ENCODE measurements at places on chromosomes 11 and 22.

- DNase-seq, result no peak
These were observed 6.0 kb downstream of the SYCE3 start for GRCh38 chr22:50556703-50557102.

DNA sequence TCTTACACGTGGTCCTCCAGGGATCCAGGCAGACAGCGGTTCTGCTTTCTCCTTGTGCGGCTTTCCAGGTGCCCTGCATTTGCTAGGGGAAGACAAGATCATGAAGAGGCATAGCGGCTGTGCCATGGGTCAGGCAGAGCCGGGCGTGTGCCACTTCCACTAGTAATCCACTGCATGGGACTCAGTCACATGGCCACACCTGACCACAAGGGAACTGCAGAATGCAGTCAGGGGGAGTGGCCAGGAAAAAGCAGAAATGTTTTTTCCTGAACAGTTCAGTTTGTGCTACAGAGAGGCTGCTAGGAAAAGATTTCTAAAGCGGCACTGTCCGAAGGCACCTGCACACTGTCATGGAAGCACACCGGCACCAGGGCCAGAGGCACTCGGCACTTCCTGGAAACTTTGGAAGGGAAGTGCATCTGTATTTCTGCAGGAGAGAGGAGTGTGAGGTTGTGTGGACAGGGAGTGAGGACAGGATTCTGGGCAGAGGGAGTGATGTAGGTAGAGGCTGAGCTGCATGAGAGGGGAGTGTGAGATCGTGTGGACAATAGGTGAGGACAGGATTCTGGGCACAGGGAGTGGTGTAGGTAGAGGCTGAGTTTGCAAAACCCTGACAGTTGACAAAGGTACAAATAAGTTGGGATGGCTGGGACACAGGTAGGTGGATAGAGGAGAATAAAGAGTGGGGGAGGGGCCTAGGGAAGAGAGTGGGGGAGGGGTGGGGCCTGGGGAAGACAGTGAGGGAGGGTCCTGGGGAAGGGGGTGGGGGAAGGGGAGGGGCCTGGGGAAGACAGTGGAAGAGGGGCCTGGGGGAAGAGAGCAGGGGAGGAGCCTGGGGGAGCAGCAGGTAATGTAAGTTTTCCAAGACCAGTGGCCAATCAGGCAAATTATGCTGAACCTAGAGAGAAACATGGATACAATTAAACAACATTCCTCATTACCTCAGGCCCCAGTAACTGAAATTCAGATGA lies 1436.3 kb downstream of the TBC1D22A start:
- no peak for DNase-seq

DNA sequence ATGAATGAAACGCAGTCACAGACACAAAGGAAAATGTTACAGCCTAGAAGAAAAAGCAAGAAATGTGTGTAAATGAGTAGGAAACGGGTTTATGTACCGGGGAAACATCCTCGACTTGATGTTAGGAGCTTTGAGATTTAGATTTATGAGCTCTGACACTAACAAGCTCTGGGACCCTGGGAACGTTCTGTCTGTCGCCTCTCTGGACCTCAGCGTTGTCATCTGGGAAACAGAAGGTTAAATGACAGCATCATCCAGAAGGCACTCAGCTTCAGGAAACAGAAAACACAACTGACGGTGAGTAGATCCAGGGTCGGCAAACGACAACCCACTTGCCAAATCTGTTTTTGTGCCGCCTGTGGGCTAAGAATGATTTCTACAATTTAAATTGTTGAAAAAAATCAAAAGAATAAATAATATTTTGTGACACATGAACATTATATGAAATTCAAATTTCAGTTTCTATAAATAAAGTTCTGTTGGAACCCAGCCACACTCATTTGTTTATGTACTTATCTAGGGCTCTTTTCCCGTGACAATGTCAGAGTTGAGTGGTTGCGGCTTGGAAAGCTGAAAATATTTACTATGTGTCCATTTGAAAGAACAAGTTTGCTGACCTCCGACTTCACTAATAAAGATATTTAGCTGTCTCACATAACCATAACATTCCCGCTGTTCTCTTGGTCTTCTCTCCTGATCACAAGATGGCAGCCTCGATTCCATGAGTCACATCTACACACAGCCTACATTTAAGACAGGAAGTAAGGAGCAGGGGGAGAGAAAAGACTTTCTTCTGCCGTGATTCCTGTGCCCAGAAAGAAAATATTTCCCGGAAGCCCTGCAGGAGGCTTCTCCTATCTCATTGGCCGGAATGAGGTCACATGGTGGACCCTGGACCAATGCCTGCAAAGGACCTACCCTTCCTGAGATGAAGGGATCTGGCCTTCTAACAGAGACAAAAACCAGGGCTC lies 47.1 kb upstream of the SYT13 start:
- DNase-seq, result peak; percentile 42

GRCh38 chr11:17188675-17189074 lies 19.1 kb downstream of the PIK3C2A start:
- no peak for DNase-seq

DNA sequence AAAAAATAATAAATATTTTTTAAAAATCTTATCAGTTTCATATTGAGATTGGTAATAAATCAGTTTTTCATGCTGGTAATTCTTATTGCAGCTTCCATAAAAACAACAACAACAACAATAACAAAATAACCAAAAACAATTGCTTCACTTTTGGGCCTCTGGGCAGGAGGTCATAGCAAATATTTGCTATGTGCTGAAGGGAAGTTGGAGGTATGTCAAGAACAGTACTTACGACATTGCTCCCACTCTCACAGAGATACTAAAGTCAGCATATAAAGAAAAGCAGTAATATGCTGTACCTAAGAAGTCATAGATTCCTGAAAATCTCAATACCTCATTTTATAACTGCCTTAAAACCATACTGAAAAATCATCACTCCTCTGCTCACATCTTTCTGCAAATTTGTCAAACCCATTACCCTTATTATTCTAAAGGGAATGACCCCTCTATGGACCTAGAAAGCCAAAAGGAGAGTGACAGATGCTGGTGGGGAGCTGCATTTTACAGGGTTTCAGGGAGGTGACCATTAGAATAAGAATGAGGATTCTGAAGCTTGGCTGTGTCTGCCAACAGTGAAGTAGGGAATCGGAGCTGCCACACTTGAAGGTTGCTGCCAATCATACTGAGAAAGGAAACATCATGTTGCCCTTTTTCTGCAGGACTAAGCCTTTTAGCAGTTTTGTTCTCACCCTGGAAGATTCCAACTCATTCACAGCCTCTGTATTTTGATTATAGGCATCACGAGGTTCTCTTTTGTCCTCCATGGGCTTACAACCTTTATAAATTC lies 742.9 kb downstream of the LRRC4C start:
- DNase-seq, result no peak

GRCh38 chr11:57240757-57241156 lies 3.7 kb upstream of the APLNR start:
- no peak for DNase-seq

DNA sequence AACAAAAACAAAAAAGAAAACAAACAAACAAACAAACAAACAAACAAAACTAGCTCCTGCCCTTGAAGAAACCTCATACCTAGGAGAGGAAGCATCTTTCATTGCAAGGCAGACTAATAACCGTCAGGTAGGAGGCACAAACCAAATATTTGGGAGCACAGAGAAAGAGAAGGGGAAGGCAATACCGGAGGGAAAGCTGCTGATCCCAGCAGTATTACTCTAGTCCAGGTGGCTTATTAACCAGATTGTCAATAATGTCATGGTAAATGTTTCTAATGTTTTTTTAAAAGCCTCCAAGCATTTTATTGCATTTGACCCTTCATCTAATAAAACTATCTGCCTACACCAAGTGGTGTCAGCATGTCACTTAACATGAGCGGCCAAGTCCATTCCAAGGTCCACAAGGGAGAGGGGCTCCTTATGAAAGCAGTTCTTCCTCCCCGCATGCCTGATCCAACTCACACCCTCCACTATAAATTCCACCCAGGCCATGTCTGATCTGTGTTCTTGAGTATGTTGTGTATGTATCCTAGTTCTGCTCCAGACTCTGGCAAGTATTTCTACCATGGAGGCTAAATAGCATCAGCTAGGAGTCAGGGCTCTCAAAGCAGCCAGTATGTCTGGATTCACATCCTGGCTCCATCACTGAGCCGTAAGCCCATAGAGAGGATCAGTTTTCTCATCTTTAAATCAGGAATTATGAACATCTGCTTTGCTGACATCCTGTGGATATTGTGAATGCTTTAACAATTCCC lies 208.1 kb upstream of the TENM4 start:
- DNase-seq, result no peak

GRCh38 chr11:120134106-120134930 lies 3.6 kb downstream of the TRIM29 start:
- no peak for DNase-seq

- no peak for DNase-seq
These were observed 63.5 kb upstream of the ZC3H12C start for GRCh38 chr11:110029714-110030113.

- DNase-seq, result no peak
These were observed 39.3 kb downstream of the SGSM1 start for GRCh38 chr22:24845041-24845898.

DNA sequence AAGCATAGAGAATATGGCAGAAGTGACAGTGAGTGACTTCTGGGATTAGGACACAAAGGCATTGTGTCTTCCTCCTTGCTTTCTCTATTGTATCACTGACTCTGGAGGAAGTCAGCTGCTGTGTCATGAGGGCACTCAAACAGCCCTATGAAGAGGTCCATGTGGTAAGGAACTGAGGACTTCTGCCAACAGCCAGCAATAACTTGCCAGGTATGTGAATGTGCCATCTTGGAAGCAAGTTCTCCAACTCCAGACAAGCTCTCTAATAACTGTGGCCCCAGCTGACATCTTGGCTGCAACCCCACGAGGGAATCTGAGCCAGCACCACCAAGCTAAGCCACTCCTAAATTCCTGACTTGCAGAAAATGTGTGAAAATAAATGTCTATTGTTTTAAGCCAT lies 83.6 kb upstream of the ZBED5 start:
- DNase-seq, result no peak

DNA sequence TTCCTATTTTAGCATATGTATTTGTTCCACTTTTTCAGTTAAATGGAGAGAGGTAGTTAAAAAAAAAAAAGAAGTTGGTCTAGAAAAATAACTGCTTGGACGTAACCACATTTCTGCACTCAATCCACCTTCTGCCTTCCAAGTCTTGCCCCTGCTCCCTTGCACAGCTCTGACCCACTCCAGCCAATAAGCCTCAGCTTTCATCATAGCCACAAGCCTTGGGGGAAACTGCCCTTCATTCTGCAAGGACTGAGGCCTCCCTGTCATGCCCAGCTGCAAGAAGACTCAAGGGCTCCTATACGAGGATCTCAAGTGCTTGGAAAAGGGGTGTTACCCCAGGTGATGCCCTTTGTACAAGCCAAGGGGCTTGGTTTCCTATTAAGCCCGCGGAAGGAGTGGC lies 36.0 kb upstream of the OAF start:
- no peak for DNase-seq

GRCh38 chr11:94550513-94550912 lies 6.8 kb downstream of the FUT4 start:
- DNase-seq, result no peak

- DNase-seq, result peak; percentile 7
These were observed 24.7 kb upstream of the CCDC188 start for GRCh38 chr22:20175597-20175900.

- DNase-seq, result peak; percentile 29
These were observed 243.5 kb upstream of the ANO3 start for GRCh38 chr11:26088391-26088790.

DNA sequence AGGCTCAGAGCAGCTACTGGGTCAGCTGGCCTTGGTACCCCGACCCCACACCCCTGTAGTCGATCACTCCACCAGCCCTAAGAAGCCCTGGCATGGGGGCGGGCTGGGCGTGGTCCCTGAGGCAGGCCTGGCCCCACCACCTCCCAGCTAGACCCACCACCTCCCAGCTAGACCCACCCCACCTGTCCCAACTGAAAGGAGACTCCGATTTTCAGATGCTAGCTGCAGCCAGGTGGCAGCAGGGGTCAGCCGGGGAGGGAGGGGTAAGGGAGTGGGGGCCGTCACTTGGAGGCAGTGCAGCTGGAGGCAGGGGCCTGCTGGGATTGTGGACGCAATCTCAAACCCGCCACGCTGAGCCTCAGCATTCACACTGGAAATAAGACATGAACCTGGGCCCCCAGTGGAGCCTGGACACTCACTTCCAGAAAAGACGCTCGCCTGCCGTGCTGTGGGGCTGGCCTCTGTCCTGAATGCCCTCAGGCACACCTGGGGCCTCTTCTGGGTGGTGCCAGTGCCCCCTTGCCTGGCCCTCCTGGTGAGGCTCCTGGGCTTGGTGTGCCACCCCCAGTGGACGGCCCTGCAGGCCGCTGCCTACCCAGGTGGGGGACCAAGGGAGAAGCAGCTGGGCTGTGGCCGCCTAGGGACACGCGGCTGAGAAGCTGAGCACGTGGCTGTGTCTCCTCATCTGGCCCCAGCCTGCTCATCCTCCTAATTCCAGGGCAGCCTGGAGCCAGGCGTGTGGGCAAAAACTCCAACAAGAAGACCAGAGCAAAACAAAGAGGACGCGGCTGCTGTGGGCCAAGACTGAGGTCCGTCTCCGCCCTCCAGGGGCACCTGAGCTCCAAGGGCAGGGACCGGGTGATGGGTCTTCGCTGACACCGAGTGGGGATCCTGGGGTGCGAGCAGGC lies 26.7 kb downstream of the OSBPL5 start:
- DNase-seq, result no peak

DNA sequence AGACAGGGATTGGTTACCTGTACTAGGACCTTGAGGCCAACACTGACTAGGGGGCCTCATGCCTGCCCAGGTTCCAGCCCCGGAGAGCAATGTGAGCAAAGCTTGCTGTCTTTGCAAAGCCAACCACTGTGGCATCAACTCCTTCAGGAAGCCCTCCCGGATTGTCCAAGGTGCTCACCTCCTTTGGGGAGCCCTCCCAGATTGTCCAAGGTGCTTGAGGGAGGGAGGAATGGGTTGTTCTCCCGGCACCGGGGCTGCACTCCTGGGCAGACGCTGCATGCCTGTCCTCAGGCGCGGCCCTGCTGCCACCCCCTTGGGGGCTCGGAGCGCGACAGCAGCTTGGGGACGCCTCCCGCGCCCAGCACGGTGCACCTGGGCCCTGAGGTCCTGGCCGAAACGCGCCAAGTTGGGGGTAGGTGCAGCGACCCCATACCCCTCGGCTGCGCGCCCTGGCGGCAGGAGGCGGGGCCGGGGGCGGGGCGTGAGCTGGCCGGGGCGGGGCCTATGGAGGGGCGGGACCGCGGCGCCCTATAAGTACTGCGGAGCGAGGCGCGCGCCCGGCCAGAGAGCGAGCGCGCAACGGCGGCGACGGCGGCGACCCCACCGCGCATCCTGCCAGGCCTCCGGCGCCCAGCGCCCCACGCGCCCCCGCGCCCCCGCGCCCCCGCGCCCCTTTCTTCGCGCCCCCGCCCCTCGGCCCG lies at the start of gene CD81:
TSS of gene CD81 (plus strand) at position 560 of the 701 bp plus-strand sequence. CDS start 240 bp downstream, outside the sequence.
- no peak for DNase-seq

- no peak for DNase-seq
These were observed 220.0 kb downstream of the INSC start for GRCh38 chr11:15334766-15335165.

All from AG09309 (cell line).